Heart right ventricle (tissue), 16 donors: ENCODE measurements at places on chromosomes 5 and 9.

GRCh38 chr5:14204785-14205321 is 61.7 kb downstream of the TRIO start:
- DNase-seq: peak; percentile 51

DNA sequence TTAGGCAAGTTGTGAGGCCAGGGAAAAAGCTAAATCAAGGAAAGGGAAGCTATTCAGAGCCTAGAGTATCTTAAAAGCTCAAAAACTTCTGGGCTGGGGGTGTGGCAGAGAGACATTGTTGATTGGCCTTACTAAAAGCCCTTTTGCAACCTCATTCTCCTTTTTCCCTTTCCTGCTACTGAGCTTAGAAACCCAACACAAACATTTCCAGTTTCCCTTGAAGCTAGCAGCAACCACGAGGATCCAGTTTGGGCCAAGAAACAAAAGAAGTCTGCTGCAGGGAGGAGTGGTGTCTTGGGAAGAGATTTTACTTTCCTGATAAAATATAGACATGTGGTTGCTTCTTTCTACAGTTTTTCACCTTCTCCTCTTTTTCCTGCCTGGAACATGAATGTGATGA is 135.5 kb upstream of the KLF9 start:
- no peak for DNase-seq

DNA sequence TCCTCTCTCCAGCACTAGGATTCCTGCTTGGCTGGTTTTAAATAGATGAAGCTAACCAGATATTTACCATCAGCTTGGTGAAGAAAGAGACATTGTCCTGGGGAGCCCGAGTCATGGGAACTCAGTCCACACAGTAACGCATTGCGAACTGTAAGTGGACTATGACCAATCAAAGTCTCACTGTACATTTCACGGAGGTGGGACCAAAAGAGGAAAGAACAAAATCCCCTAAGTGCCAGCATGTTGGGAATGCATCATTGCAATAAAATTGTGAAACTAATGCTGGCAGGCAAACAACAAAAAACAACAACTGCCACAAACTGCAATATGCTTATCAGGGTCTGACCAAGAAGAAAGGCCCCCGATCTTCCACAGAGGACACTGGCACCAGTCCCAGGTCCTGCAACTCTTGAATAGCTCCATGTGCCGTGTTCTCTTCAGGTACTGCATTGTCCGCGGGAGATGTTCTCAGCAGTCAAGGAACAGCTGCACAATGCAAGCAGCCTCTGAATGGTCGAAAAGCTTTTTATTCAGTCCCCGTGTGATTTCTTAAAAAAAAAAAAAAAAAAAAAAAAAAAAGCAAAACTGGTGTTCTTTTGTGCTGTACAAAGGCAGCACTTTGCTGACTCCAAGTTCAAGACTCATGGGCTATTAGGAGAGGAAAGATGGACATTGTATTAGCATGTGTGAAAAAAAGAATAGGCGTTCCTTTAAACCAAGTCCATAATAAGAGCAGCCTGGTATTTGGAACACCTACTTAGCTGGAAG is 38.1 kb downstream of the SEMA6A start:
- no peak for DNase-seq

GRCh38 chr9:35186524-35186923 is 24.7 kb downstream of the UNC13B start:
- DNase-seq: no peak

DNA sequence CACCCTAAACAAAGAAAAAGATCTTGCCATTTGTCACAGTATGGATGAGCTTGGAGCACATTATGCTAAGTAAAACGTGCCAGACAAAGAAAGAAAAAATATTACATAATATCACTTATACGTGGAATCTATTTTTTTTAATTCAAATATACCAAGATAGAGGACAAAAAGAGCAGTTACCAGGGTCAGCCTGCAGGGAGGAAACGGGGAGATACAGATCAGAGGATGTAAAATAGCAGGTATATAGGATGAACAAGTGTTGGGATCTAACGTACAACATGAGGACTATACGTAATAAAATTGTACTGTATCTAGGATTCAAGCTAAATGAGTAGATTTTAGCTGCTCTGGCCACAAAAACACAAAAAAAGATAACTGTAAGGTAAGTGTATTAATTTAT is 247.5 kb downstream of the TMEM161B start:
- no peak for DNase-seq

DNA sequence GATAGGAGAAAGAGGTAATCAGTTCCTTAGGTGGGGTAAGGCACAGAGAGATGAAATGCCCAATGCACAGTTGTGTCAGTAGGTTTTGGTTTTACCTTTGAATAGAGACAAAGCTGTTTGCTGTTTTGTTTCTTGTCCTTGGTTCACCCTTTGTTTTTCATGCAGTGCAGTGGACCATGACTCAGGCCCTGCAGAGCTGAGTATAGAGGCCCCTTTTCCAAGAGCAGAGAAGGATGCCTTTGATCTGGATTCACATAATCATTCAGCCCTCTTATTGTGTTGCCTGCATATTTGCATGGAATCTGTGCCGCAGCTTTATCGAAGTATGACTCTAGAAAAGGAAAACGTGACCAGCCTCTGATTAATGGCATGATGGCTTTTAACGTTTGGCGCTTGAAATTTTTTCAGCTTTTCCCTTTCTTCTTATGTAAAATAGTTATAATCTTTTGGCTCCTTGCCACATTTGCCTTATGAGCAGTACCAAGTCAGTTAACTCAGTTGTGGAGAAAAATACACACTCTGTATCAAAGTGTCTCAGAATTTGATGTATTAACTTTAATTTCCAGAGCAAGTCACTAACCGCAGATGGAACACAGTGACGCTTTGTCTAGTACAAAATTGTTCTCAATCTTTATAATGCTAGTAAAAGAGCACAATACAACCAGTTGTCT is 197.6 kb downstream of the KDM4C start:
- DNase-seq: no peak

- DNase-seq: no peak
Measured at GRCh38 chr5:87015901-87016300, 251.8 kb upstream of the RASA1 start.

DNA sequence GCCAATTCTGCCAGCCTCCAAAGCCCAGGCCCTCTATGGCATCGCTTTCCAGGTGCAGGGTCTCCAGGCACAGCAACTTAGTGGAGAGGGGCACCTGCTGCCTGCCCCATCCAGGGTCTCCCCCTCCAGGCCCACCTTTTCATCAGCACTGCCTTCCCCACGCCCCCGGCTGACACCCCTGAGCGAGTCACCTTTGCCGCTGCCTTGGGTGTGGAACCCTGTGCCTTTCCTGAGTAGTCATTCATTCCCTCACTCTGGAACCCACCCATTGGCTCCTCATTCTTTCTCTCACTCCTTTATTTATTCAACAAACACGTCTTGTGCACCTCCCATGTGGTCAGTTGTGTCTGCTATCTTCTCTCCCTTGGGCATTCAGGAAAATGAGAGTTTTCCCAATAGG is 14.5 kb upstream of the RPL26L1 start:
- DNase-seq: no peak

- DNase-seq: no peak
Measured at GRCh38 chr9:114248299-114248707, 74.6 kb upstream of the ORM1 start.

- DNase-seq: no peak
Measured at GRCh38 chr5:52809884-52810283, 22.2 kb downstream of the ITGA1 start.

DNA sequence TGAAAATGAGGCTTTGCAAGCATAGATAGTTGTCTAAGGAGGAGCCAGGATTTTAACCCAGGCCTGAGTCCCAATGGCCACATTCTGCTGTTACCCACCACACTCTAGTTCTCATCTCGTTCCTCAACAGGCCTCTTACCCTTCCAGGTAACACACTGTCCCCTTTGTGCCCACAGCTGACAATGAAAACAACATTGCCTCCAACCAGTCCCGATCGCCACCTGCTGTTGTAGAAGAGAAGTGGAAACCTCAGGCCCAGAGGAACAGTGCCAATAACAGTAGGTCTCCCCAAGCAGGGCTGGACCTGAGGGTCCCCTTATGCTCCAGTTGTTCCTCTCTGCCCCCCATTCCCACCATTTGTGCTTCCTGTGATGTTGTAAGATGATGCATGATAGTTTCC is 30.4 kb downstream of the AMBP start:
- DNase-seq: no peak

DNA sequence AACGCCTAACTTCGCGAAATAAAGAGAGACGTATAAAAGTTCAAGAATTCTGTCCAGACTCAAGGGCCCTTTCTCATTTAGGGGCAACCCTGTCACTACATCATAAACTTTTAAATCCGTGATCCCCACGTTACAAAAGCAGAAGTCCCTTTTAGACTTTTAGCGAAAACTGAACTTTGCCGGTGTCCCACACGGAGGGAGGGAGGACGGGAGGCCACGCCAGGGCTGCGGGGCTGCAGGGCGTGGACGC is 515 bp upstream of the F2R start:
- no peak for DNase-seq

DNA sequence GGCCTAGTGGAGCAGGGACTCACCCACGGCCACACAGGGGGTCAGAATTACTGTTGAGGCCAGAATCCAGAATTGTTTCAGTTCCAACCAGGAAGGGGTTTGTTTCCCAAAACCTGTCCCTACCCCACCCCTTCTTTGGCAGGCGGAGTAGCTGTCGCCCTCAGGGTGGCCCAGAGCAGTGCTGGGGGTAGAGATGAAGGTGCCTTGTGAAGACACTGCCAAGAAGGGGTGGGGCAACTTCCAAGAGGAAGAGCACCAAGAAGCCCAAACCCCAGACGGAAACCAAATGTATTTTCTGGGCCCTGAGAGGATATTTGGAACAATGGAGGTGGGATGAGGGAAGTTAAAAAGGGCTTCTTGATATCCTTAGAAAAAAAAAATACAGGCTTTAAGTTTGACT is 11.4 kb upstream of the NDST1 start:
- DNase-seq: peak; percentile 64

- DNase-seq: no peak
Measured at GRCh38 chr5:60585618-60586017, 114.3 kb downstream of the DEPDC1B start.

- DNase-seq: no peak
Measured at GRCh38 chr9:111180811-111181210, 142.5 kb upstream of the LPAR1 start.

DNA sequence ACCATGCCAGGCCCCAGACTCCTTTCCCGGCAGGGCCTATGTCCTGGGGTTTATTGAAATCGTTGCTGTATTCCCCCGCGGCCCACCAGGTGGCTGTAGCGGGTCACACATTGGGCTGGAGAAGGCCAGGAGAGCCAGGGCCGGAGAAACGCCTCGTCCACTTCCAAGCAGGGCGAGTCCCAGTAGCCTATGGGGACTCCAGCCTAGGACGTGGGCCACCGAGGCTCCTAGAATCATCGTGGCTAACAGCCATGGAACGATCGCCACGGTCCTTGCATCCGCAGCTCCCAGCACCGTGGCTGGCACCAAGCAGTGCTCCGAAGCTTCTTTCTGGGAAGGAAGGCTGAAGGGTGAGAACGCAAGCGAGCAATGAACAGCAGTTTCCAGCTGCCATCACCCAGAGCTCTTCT is 87.7 kb downstream of the ENTREP1 start:
- peak; percentile 67 for DNase-seq

DNA sequence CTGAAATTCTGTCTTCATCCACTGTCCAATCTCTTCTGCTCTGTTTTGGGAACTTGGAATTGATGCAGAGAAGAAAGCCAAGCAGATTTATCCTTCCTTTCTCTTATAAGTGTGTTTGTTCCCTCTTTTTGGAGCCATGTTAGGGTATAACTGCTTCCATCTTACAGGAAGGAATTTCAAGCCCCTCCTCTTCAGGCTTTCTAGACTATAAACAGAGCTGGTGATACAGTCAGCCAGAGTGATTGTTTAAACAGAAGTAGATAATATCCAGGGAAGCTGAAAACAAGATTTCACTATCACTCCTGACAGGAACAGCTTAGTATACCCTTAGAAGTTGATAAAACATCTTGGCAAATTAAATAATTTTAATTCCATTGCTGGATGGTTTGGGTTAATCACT is 102.1 kb upstream of the DMRT1 start:
- no peak for DNase-seq

- DNase-seq: no peak
Measured at GRCh38 chr5:131974956-131975726, 29.7 kb upstream of the MEIKIN start.

DNA sequence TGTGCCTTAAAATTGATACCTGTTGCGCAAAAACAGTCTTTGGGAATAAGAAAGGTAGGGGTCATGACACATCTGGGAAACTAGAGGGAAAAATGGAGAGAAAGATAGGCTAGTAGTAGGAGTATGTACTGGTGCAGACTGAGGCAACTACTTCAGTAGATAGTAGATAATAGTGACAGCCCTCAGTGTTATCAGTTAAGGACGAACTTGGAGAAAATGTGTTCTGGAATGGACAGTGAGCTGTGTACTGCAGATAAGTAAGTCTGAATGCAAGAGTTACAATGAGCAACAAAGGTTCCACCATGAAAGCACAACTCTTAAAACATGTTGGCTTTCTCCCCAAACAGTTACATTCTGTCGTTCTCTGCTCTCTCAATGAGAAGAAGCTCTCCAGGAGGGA is 6.5 kb upstream of the INSL6 start:
- no peak for DNase-seq

GRCh38 chr5:58275516-58275915 is 184.4 kb downstream of the PLK2 start:
- DNase-seq: no peak

GRCh38 chr9:2263665-2264064 is 248.5 kb downstream of the SMARCA2 start:
- DNase-seq: no peak

DNA sequence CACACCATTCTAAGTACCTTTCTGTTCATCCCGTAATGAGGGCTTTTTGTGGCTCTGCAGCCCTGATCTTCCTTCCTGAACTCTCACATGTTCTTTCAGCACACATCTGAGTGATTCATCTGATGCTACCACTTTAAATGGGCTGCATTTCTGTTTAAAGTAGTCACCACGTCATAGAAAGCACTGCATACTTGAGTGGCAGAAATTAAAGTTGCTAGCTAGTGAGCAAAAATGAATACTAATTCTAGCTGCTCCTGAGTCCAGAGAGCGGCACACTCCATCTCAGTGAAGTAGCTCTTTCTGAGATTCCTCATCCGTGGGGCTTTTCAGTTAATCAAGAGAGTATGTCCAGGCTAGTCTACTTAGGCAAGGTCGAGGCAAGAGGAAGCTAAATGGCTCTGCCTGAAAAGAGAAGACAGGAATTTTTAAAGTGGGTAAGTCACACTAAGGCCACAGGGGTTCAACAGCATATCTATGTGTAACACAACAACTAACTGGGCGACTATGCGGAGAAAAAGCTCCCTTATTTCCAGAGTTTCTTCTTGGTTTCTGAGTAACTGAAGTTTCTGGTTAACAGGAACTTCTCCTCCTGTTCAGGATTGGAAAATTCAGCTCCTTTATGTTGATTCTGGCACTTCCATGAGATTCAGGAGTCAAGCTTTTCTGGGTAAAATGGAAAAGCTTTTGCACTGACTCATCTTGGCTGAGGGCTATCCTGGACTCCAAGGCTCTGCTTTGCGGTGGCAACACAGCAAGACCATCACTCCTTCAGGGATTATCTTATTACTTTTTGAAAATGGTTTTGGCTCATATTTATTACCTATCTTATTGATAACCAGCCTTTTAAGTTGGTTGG is 109.5 kb downstream of the TAF11L14 start:
- no peak for DNase-seq

- no peak for DNase-seq
Measured at GRCh38 chr9:6212722-6213375, 2.8 kb upstream of the IL33 start.

- DNase-seq: no peak
Measured at GRCh38 chr5:134007581-134008265, 2.9 kb upstream of the VDAC1 start.
